ENCODE measurements at places on chromosomes 3 and 15. TPM values are rescaled to one million over a fixed set of nuclear protein-coding genes. Genes with fewer than 3 reads are reported as not detected.

The ATRIP gene
- 8.2 TPM for total RNA-seq

The COL8A1 gene
- total RNA-seq, result 860 TPM

The SERINC4 gene
- total RNA-seq, result not detected

The FAM227B gene
- total RNA-seq, result 3.8 TPM

The SEMA3G gene
- total RNA-seq, result 18.2 TPM

The TEX9 gene
- total RNA-seq, result 1.3 TPM

The METTL6 gene
- 21.2 TPM for total RNA-seq

The RGMA gene
- total RNA-seq, result 0.10 TPM

The FGF7 gene
- 0.98 TPM for total RNA-seq

The RAB11A gene
- 248 TPM for total RNA-seq

The ZPLD1 gene
- not detected for total RNA-seq

The MESP2 gene
- 0.19 TPM for total RNA-seq

The P2RY12 gene
- not detected for total RNA-seq

The KCNAB1 gene
- total RNA-seq, result 0.33 TPM

The FBXL22 gene
- under 0.01 TPM for total RNA-seq

The RETNLB gene
- total RNA-seq, result not detected

The EPB42 gene
- not detected for total RNA-seq

The GNAT1 gene
- total RNA-seq, result not detected

The MESP1 gene
- 0.10 TPM for total RNA-seq

The PTPN23 gene
- 37.2 TPM for total RNA-seq

The KIF23 gene
- 14.0 TPM for total RNA-seq

The ZDHHC19 gene
- not detected for total RNA-seq

The CHRFAM7A gene
- 1.6 TPM for total RNA-seq

The NR1I2 gene
- not detected for total RNA-seq

Measured in vein endothelial cell (primary cell).